ENCODE measurements at places on chromosomes 7 and 10. TPM values are rescaled to one million over a fixed set of nuclear protein-coding genes. Genes with fewer than 3 reads are reported as not detected.

DNA sequence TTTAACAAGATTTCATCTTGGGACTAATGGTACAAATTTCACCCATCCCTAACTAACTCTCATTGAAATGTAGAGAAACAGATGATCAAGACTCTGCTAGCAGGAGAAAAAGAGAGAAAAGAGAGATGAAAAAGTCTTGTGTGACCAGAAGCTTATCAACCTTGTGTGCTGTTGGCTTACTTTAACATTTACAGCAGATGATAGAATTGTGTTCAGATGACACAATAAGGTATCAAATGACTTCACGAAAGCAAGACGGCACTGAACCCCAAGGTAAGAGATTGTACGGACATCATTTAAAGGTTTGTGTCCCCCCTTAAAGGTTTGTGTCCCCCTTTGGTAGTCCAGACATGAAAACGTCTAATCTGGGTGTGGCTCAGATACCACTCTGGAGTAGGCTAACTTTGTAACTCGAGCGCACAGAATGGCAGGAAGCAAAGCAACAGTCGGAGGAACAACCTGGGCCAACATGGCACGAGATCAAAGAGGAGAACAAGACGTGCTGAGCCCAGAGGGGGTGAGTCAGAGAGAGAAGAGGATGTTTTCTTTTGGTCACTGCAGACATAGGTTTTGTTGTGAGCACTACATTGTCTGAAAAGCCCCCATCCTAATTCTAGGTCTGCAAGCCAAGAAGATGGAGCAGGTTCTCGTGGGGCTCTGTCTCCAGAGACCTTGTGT is 10.4 kb upstream of the LMBR1 start:
- no peak for DNase-seq

- no peak for DNase-seq
These were observed 32.6 kb upstream of the ARHGAP21 start for GRCh38 chr10:24756283-24756682.

- DNase-seq, result no peak
These were observed 934 bp downstream of the PRTFDC1 start for GRCh38 chr10:24951201-24952142.

GRCh38 chr10:103859161-103860086 is 4.0 kb upstream of the SH3PXD2A start:
- DNase-seq, result no peak

DNA sequence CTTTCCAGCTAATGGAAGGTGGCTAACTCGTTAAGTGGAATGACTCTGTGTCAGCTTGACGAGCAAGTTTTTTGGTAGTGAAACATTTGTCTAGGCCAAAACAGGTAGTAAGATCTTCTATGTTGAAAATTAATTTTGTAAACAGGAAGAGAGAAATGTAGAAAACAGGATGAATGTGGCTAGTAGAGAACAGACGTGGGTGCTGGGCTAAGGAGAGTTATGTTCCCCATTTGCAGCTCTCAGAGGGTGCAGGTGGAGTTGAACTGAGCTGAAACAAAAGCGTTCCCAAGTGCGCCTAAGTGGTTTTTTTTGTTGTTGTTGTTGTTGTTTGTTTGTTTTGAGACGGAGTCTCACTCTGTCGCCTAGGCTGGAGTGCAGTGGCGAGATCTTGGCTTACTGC is 59.5 kb upstream of the SRPK2 start:
- DNase-seq, result no peak

DNA sequence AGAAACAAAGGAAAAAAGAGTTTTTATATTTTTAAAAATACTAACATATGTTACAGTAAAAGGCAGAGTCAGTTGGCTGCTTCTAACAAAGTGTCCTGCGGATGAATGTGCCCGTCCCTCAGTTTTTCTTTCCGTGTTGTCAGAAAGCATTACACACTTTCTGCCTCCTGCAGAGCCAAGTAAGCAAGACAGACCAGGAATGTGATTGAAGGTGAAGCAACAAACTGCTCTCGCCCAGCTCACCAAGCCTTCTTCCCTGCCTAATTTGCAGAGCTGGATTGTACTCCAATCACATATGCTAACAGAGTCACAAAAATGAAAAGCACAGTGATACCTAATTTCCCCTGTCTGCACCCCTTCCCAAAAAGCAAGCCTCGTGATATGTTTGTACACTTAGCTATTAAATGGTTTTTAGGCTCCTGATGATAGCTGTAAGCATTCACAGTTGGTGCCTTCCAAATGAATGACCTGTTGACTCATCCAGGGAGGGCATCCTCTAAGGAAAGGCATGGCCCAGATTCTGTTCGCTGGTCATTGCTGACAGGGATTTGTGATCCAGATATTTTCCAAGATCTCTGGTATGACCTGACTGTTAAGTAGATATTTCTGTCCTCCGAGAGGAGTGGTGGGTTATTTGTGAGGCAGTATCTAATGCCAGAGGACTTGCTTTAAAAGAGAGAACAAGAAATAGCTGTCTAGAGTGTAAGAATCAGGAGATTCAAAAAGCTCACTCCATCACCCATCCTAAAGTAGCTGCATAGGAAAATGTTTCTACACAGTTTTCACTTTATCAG is 187.3 kb upstream of the PLXDC2 start:
- no peak for DNase-seq

DNA sequence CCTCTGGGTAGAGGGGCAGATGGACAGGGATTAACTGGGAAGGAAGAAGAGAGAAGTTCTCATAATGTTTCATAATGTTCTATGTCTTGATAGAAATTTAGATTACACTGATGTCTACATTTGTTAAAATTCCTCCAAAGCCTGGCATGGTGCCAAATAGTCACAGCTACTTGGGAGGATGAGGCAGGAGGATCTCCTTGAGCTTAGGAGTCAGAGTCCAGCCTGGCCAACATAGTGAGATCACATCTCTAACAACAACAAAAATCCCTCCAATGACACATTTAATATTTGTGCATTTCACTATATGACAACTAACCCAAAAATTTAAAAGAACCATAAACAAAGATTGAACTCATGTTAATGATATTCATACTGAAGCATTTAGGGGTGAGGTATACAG is 33.0 kb upstream of the PPP1R3C start:
- DNase-seq, result no peak

DNA sequence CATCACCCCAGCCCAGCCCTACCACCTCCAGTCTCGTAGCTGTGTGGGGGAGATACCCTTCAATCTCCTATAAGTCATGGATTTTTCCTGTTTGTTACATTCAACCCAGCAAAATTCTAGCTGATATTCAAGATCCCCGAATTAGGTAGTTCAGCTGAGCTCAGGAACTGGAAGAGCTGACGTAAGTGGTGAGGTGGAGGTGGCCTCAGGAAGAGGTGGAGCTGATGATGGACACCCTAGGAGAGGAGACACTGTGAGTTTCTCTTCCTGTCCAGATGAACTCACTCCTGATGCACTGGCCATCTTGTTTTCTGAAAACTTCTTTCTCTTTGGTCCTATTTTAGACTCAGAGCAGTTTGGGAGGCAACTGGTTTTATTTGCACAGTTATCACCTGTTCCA is 90.5 kb upstream of the PITRM1 start:
- no peak for DNase-seq

GRCh38 chr7:19117870-19118608 is 603 bp upstream of the TWIST1 start:
- DNase-seq, result no peak

DNA sequence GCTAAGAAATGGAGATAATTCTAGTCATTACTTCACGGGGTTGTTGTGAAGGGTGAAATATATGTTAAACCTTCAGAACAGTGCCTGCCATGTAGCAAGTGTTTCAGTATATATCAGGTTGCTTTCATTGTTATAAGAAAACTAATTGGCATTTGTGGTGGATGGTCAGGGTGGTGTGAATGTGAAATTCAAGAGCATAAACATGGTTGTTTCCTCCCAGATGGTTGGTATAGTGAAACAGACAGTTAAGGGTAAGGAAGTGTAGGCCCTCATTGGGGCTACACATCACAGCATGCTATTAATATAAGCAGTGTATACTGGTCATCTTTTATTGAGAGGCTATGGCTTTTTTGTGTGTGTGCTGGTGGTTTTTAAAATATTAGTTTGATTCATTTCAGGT is 171.6 kb downstream of the AUTS2 start:
- no peak for DNase-seq

DNA sequence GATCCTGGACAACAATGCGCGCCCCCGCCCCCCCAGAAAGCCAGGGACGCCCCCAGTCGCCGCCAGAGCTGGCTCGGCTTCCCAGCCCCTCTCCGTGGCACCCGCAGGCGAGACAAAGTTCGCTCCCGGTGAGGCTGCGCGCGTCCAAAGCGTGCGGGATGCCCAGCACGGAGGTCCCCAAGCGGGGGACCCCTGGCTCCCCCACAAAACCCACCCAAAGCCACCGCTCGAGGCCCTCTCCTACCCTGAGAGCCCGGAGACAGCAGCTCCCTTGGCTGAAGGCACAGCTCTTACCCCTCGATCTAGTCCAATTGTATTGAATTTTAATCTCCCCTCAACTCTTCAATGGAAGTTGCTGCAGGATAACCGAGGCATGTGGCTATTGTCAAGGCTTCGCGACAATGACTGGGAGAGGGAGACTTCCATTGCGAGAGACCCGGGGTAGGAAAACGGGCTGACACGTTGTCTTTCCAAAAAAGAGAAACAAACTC is 305.3 kb downstream of the PRPF18 start:
- DNase-seq, result no peak

- peak; percentile 8 for DNase-seq
These were observed 11.6 kb upstream of the MNX1 start for GRCh38 chr7:157021871-157022680.

DNA sequence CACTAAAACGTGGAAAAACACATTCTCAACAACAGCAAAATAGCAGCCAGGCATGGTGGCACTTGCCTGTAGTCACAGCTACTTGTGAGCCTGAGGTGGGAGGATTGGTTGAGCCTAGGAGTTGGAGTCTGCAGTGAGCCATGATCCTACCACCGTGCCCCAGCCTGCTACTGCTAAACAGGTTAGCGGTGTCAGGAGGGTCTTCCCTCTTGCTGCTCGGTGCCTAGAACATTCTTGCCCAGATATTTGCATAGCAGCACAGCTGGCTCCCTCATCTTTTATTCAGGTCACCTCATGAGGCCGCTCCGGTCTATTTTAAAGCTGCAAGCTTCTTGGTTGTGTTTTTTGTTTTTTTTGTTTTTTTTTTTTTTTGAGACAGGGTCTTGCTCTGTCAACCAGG is 2.9 kb upstream of the RABGEF1 start:
- no peak for DNase-seq

DNA sequence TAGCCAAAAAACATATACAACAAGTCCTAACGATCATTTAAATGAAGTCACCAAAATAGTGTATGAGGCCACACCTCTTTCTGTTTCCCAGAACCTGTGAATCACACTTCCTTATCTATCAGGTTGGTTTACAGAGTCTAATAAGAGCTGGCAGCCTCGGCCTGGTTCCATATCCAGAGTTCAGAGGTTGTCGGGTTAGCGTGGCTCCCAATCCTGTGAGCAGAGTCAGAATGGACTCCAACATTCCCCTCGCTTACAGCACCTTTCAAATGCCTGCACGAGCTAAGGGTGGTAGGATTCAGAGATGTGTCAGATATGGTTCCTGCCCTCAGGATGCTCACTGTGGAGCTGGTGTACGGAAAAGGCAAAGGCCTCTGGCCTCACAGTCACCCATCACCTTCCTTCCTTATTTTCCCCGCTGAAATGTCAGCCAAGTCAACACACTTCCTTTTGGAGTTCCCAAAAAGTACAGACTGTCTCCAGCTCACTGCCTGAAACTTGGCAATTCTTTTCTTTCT is 6.0 kb downstream of the IL15RA start:
- DNase-seq, result peak; percentile 77

- DNase-seq, result no peak
These were observed 71.0 kb downstream of the SEMA3C start for GRCh38 chr7:80847895-80848294.

DNA sequence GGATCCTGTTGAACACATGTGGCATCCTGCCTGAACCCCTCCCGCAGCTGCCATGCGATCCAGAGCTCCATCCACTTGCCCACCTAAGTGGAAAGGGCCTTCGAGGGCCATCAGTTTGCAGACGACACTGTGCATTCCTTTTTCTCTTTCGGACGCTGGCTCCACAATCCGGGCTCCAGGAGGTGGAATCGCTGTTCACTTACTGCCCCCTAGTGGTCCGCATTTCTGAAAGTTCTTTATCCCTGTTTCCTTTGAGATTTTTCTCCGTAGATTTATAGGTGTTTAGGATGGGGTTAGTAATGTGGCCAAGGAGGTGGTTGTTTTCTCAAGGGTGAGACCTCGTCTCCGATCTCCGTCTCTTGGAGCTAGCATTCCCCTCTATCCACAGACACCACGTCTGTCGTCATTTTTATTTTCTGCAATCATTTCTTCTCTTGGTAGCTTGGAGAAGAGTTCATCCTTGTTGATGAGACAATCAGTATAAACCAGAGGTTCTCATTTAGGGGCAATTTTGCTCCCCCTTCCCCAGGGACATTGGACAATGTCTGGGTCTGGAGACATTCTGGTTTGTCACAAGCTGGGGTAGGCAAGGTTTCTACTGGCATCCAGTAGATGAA is 204.6 kb downstream of the ARHGAP21 start:
- DNase-seq, result no peak

- no peak for DNase-seq
These were observed 238.3 kb downstream of the AGMO start for GRCh38 chr7:15323550-15323949.

DNA sequence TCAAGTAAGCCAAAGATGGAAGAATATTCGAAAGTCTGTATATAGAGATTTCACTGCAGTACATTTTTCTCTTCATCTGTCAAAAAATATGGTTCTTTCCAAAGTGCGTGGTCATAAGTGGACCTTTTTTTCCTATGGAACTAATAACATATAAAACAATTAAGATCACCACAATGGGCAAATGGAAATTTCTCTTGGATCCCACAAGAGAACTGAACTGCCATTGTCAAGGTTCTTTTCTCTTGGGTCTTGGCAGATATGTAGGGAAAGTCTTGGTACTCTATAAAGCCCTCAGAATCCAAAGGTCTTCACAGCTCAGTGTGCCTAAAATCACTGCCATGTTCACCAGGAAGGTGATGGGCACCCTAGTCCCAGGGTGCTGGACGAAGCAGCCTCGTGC is at the start of gene OR6B1:
OR6B1 (plus strand) TSS at position 301 of the 400 bp plus-strand sequence. CDS start 3,677 bp downstream, outside the sequence.
- no peak for DNase-seq

DNA sequence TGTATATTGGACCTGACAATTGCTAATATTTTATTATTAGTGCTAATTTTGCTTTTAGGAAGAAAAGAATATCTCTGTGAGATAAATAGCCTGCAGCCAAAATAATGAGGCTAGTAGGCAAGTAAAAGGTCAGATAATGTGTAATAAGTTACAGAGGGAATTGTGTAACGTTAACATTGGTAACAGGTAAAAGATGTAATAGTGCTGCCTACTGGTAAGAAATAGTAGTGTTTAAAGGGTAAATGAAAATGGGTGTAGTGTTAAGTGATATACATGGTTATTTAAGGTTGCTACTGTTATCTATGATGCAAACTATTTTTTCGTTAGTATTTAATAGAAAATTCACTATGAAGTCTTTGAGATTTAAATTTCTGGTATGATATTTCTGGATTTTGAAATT is 9.2 kb upstream of the FOXP2 start:
- DNase-seq, result no peak

The DAGLB gene
- 11.1 TPM for total RNA-seq

The SLC16A9 gene
- total RNA-seq, result 0.42 TPM

The SPAG6 gene
- total RNA-seq, result not detected

The ELOVL3 gene
- not detected for total RNA-seq

The AKR1C8 gene
- total RNA-seq, result 9.6 TPM

The EGR2 gene
- total RNA-seq, result not detected

The ADAMTS14 gene
- total RNA-seq, result 0.12 TPM

The TUBAL3 gene
- total RNA-seq, result not detected

The CRTAC1 gene
- not detected for total RNA-seq

Measured in right lobe of liver (tissue), 6 donors.